Right lung (tissue), 10 donors: ENCODE measurements at places on chromosomes 16 and 17.

- DNase-seq: no peak
Observed at GRCh38 chr17:28612531-28612930, 1.5 kb downstream of the RSKR start.

DNA sequence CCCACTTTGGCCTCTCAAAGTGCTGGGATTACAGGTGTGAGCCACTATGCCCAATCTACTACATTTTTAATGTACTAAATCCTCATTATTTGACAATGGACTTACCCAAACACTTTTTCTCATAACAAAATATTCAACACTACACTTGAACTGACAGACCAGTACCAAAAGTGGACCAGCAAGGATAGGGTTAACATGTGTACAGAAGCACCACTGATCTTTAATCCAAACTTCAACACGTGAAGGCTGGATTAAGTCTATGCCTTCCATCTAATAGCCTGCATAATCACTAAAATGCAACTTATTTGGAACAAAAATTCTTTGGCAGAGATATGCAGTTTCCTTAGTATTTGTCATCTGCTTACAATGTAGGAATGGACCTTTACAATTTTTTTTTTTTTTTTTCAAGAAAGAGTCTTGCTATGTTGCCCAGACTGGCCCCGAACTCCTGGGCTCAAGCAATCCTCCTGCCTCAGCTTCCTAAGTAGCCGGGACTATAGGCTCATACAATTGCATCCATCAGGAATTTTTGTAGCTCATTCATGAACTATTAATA, 60.0 kb upstream of the BCAR1 start:
- no peak for DNase-seq

GRCh38 chr16:24834459-24835335, 11.1 kb upstream of the SLC5A11 start:
- no peak for DNase-seq

DNA sequence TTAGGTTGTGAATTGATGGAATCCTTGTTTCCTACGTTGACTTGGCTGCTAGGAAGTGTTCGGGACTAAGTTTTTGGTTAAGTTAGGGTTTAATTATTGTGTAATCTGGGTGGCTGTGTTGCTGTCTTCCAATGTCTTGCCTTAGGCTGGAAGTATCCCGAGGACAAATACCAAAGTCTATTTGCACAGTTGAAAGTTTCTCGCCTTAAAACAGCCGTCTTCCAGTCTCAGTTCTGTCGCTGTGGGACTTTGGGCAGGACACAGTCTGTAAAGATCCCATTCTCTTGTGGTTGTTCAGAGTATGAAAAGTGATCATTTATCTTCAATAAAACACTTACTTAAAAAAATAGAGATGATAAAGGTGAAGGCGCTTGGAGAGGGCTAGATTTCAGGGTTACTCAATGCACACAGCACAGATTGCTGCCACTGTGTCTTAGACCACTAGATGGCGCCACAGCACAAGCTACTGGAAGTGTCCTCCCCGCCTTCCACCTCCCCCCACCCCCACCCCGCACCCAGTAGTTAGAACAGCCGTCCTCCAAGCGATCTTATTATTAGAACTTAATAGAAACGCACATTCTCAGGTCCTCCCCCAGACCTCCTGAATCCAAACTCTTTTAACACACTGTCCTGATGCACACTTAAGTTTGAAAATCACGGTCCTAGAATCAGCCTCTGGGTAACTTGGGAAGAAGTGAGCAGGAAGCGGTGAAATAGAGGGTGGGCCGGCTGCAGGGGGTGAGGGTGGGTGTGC, 45.8 kb downstream of the AKAP1 start:
- peak; percentile 67 for DNase-seq

- no peak for DNase-seq
Observed at GRCh38 chr17:82519971-82520903, 705 bp downstream of the FOXK2 start.

DNA sequence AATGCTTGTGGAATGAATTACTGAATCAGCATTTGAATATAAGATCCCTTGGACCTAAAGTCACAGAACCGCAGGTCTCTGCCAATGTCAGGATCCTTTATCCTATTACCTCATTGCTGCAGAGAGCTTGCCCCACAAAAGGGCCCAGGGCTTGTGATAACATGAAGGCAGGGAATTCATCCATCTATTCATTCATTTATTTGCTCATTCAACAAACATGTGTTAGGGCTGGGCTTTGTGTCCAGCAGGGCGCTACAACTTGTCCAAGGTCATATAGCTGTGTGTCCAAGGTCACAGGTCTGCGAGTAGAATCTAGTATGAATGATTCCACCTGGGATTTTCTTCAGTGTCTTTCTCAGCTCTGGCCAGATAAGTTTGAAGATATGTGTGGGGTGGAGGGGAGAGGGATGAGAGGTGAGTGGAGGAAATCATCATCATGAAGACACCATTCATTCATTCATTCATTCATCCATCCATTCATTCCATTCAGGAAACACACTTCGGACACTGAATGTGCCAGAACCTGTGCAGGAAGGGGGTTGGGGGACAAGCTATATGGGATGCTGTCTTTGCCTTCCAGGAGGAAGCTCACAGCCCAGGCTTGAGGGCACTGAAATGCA, 1.3 kb upstream of the UNC45B start:
- no peak for DNase-seq

DNA sequence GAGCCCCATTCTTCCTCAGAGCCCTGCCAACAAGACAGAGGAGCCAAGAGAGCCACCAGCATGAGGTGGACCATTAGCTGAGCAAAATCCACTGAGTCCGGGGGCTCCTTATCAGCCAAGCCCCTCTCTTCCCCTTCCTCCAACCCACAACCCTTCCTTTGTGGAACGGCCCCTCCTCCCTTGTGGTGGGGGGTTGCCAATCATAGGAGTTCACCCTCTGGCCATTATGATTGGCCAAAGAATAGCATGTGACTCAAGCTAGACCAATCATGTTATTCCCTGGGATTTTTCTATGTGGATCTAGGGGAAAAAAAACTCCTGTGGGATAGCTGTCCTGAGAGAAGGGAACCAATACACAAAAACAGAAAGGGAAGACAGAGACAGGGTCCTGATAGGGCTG, 120.5 kb downstream of the C16orf95 start:
- DNase-seq: no peak

GRCh38 chr17:5832886-5833285, 237.3 kb upstream of the WSCD1 start:
- no peak for DNase-seq

DNA sequence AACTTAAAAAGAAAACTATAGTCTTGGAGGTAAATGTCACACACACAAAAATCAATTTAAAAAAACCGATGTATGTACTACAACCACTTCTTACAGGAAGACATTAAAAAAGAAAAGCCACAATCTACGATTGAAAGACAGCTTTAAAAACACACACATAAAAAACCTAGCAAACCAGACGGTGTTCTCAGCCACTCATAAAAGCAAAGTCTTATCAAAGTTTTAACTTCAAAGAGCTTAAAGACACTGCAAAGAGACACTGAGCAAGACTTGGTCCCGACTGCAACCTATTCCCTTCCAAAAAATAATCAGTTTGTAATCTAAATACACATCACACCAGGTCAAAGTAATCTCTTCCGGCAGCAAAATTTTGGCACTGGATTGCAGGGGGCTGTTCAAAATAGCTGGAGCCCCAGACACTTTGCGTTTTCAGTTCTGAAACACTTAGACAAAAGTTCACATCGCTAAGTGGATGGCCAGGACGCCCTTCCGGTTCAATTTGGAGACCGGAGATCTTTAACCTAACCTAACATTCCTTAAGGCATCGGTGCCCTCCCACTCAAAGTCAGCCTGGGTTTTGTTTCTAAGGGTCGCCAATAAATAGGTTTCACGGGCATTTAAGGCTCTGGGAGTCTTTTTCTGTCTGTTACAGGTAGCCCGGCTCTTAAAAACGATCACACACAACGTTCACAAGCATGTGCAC, 2.6 kb downstream of the ZCCHC14 start:
- no peak for DNase-seq

DNA sequence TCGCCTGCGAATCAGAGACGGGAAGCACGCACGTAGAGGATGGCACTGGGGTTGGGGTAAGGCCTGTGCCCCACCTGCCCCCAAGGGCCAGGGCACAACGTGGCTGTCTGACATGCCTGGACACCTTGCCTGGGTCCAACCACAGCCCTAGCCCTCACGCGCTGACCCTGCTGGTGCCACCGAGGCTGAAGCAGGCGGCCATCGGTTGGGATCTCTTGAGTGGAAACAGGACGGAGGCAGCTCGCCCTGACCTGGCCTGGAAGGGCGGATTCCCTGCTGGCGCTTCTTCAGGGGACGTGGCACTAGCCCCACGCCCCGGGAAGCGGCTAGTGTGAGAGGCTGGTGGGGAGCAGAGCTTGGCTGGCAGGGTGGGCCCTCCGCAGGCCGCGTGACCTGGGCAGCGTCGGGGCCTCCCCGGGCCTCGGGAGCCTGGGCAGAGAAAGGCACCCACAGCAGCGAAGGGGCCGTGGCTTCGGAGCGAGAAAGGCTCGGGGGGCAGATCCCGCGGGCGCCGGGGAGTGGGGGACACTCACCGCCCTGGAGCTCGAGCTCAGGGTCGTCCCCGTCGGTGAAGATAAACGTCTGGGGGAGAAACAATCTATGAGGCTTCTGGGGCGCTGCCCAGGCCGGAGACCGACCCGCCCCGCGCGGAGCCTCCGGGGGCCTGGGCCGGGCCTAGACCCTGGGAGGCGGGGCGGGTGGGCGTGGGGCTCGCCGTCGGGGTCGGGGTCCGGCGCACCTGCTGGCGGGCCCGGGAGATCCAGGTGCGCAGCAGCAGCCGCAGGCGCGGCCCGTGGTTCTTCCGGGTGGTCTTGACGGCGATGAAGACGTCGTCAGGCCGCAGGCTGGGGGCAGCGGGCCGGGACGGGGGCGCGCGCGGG, 610 bp downstream of the RFNG start:
- DNase-seq: no peak

DNA sequence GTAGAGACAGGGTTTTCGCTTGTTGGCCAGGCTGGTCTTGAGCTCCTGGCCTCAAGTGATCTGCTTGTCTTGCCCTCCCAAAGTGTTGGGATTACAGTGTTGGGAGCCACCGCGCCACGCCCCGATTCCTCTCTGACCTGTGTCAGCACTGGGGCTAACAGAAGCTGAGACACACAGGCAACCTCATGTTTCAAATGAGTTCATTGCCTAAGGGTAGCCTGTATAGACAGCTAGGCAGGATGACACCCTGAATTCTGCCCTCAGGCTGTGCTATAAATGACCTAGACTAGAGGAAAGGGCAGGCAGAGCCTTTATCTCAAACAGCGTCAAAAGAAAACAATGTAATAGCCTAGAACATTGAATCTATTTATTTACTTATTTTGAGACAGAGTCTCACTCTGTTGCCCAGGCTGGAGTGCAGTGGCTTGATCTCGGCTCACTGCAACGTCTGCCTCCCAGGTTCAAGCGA, 2.3 kb upstream of the CDK3 start:
- DNase-seq: no peak

GRCh38 chr16:84672276-84673202, 24.2 kb downstream of the KLHL36 start:
- peak; percentile 23 for DNase-seq

DNA sequence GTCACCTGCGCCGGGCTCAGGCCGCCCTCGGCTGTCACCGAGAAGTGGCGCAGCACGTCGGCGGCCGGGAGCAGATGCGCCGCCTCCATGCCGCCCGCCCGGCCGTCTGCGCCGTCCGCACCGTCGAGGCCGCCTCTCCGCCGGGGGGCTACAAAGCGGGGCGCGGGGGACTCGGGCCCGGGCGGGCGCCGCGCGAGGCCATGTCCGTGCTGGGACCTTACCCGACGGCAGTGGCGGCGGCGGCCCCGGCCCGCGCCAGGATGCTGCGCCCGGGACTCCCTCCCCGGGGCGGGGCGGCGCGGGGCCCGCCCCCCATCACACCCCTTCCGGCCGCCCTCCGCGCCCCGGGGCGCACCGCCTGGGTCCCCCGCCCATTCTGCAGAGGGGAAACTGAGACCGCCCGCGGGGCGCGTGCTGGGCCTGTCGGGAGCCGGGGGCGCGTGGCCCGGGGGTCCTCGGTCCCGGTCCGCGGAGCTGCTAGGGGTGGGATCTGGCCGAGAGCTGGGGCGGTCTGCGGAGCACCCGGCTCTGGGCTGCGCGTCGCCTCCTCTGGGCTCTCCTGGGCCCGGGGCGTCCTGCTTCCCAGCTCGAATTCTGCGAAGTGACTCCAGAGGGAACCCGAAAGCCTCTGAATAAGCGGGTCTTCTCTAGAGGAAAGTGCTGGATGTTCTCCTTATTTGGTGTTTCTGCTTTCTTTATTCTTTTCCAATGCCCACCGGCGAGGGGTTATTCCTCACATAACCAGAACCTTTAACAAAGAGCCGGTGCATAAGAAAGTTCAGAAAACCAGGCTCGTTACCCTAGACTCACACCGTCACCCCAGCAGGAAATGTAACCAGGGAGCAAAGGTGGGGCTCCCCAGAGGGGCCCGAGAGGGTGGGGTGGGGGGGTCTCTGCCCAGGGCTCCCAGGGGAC, at the start of gene ATP2A3:
Gene ATP2A3 (minus strand): TSS at position 235 of the 915 bp plus-strand sequence. CDS start 146 bp downstream, at position 89.
- DNase-seq: no peak

DNA sequence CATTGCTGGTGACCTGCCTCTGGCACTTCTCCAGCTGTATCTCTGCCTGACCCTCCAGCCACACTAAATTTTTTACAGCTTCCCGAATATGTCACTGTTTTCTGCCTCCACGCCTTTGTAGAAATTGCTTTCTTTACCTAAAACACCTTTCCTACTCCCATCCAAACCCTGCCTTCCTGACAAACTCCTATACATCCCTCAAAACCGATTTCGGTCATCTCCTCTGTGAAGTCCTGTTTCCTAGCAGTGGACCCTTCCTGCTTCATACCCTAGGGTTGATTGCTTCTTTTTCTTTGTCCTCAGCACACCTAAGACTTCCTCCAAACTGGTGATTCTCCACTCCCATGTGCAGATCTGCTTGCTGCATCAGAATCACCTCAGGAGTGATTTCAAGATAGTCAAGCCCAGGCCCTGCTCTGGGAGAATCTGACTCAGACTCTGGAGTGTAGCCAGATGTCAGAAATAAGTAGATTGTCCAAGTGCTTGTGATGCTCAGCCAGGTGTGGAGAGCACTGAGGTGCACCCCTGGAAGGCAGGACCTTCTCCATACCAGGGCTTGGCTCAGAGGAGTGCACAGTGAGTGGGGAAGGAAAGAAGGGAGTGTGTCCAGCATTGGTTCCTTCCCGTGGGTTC, 184.2 kb downstream of the COPRS start:
- no peak for DNase-seq

- no peak for DNase-seq
Observed at GRCh38 chr17:80826346-80826954, 165.2 kb upstream of the CHMP6 start.

- no peak for DNase-seq
Observed at GRCh38 chr17:72206376-72206775, 85.6 kb downstream of the SOX9 start.

- DNase-seq: no peak
Observed at GRCh38 chr17:27569884-27570577, 61.0 kb upstream of the LGALS9 start.

GRCh38 chr17:42979511-42980273, at the start of gene PTGES3L:
Gene PTGES3L, minus strand, starts transcription at chr17:42980080. Its CDS starts 27 bp downstream, at chr17:42980053.
- DNase-seq: no peak

- DNase-seq: peak; percentile 90
Observed at GRCh38 chr17:2393174-2393953, 7.5 kb downstream of the MNT start.

- DNase-seq: no peak
Observed at GRCh38 chr17:55704401-55704800, 18.3 kb downstream of the TMEM100 start.
